ENCODE measurements at places on chromosomes 11 and 22.

- DNase-seq = no peak
These were observed 50.9 kb downstream of the THAP12 start for GRCh38 chr11:76329983-76330382.

DNA sequence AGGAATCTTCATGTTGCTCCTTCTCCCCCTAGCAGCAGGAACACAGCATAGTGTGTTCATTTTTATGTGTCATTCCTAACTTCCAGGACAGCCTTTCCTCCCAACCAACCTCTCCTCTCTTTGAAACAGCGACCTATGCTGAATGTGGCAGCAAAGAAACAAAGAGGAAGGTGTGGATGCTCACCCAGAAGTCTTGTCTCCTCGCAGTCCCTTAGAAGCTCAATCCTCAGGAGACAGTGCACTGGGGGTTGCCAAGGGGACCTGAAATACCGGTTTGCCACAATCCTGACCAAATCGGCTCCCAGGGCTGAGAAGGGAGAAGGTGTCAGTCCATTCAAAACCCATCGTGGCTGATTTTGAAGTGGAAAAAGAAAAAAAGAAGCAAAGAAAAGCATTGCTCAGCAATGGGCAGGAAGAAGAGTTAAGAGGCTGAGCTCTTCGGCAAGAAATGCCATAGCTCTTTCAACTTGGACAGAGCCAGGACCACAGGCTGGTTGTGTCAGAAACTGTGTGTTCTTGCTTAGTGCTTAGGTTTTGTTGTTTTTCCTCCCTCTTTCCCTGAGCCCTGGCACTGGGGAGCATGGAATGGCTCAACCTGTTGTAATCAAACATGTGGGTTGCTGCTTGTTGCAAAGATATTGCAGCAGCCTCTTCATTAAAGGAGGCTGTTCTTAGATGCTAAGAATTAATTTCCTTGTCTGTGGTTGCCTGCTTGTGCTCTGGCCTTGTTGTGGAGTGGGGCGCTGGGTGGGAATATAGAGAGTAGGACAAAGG, 30.4 kb upstream of the TENM4 start:
- DNase-seq = no peak

GRCh38 chr11:32065865-32066629, 24.8 kb upstream of the RCN1 start:
- DNase-seq = no peak

- DNase-seq = peak; percentile 92
These were observed 3.7 kb upstream of the DPF2 start for GRCh38 chr11:65329944-65330403.

DNA sequence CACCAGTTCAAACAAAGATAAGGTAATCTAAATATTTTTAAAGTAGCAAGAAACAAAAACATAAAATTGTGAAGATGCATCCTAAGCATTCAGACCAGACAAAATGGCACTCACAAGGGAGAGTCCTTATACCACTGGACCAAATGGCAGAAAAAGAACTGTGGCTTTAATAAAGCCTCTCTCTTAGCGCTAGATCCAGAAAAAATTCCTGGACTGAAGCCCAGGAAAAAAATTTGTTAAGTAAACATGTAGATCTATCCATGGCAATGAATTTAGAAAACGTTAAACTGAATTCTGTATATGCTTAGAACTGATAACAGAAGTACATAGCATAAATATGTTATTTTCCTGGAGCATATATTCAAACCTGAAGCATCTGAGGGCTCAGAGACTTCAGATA, 11.8 kb upstream of the CD59 start:
- no peak for DNase-seq

GRCh38 chr22:42830161-42830560, 26.9 kb downstream of the ARFGAP3 start:
- no peak for DNase-seq

DNA sequence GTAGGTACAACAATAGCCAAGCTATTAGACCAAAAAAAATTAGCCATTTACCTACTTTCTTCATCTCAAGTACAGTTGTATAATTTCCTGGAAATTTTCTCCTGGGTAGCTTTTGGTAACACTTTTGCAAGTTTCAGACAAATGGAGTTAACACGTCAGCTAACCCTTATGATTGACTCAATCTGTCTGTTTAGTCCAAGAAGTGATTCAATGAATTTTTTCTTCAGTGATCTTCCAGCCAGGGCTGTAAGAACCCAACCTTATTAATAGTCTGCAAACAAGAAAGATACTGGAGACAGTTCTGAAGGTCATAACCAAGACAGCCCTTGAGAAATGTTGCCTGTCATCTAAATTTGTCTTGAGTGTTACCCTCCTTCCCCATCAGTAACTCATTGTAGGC, 30.1 kb upstream of the FIBIN start:
- DNase-seq = no peak

- DNase-seq = peak; percentile 11
These were observed 66.1 kb upstream of the SPON1 start for GRCh38 chr11:13896175-13896980.

DNA sequence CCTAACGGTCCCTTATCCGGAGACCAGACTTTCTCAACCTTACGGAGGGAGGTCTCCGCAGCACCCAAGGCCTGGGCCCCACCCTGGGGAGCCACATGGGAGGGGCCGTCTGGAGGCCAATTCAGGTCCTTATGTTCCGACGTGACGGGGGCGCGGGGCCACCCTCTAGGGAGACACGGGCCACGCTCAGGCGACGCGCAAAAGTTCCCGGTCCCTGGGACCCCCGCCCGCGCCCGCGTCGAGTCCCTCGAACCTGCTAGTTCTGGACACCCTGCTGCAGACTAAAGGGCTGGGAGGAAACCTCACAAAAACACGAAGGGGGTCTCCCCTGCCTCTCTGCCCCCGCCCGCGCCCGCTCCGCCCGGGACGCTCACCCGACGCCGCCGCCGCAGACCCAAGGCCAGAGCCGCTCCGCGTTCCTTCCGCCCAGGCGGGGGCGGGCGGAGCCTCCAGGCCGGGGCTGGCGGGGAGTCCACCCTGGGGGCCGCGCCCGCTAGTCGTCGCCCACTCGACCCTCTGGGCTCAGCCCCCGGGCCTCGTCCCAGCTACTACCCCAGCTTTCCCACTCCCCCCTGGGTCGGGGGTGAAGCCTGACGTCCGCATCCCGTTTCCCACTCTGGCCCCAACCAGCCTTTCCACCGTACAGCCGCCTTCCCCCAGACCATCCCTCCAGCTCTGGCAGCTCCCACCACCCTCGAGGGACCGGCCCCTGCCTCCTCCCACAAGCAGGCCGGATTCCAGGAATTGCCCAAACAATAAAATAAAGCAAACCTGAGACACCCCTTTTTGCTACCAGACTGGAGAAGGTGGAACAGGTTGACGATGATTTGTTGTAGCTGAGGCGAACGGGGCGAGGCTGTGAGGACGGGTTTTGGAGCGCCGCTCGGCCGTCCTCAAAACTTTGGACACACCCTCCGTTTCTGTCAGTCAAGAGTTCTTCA, 2.7 kb downstream of the RNH1 start:
- DNase-seq = no peak

GRCh38 chr22:35482311-35482710, 58.3 kb upstream of the RASD2 start:
- DNase-seq = no peak

- no peak for DNase-seq
These were observed 86.9 kb upstream of the IGLL5 start for GRCh38 chr22:22800716-22801115.

DNA sequence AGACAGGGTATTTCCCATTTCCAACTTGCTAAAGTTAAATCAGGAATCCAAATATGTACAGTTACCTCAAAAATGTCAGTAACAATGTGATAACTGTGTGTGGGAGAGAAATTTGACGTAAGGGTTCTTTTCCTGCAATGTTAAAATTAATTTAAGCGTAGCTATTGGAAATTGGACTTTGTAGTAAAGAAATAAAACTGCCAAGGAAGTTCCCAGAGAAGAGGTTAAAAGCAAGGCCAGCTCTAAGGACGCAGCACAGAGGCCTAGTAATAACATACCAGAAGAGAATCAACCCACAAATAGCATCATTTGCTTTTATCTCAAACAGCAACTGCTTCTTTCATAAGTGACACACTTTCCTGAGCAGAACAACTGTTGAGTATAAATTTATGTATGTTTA, 36.8 kb upstream of the GRIA4 start:
- DNase-seq = no peak

- no peak for DNase-seq
These were observed 39.4 kb downstream of the SCUBE1 start for GRCh38 chr22:43303751-43304150.

- DNase-seq = no peak
These were observed 442.6 kb downstream of the TBC1D22A start for GRCh38 chr22:47205081-47205491.

DNA sequence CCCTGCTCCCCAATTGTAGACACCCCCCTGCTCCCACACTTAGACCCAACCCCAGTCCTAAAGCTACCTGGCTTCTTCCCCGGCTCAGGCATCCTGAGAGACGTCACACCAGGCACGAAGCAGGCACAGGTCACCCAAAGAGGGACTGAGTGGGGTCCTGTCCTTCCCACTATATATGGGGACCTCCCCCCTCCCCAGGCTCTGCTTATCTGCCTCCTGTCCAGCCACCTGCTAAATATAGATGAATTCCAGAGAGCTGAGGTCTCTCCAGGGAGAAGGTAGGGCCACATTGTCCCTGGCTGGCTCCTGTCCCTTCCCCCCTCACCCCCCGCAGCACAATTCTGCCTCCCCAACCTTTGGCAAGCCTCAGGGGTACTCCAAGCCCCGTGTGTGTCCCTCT, at the start of gene MYBPC3:
Gene MYBPC3 (minus strand): TSS at position 147 of the 400 bp plus-strand sequence. CDS start 55 bp downstream, at position 92.
- no peak for DNase-seq

- no peak for DNase-seq
These were observed 34.6 kb downstream of the GGTLC2 start for GRCh38 chr22:22678970-22679369.

DNA sequence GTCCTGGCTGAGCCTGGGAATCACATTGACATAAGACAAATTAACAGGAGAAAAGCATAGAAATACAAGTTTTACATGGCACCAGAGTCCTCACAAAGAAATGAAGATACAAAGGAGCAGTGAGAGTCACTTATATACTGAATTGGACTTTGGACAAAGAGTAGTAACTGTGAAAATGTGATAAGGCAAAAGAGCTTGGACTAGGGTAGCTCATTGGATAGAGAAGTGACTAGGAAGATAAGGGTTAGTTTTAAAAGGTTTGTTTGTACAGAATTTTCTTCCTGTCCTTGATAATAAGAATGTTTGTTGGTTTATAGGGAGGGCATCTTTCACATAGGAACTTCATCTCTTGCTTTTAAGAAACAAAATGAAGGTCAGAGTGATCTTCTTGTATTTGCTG, 17.9 kb upstream of the NUCB2 start:
- peak; percentile 14 for DNase-seq

- DNase-seq = no peak
These were observed 23.6 kb downstream of the SLC25A18 start for GRCh38 chr22:17586831-17587440.

- DNase-seq = no peak
These were observed 110.0 kb downstream of the KIAA1671 start for GRCh38 chr22:25062386-25063085.

Data from LoVo (cell line).